ENCODE measurements at places on chromosomes 12 and 14. TPM values are rescaled to one million over a fixed set of nuclear protein-coding genes. Genes with fewer than 3 reads are reported as not detected.

Gene TMTC2
- 11.5 TPM for total RNA-seq

DNA sequence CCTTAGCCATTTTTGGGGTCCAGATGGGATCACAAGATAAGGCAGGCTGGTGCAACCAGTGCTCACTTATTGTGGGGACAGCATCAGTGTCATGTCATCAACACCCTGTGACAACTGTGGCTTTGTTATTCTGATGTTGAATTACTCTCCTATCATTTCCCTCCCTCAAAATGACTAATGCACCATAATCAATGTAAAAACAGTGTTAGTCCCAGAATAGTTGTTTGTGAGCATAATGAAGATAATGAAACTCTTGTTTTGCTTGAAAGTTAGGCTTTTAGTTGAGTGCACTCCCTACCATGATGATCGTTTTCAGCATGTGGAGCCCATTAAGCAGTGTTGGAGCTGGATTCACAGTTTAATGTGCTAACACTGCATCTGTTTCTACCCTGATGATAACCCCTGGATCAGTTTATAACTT, 151.4 kb downstream of the TMTC2 start:
- H3K27me3 ChIP-seq: no peaks in the 10 kb centered on the region
- H3K36me3 ChIP-seq: no peaks in the 10 kb centered on the region
- no peak overlapping the region for H3K4me3 ChIP-seq
- no peak for DNase-seq
- H3K4me1 ChIP-seq: peaks cover 4% of the 10 kb centered on the region

DNA sequence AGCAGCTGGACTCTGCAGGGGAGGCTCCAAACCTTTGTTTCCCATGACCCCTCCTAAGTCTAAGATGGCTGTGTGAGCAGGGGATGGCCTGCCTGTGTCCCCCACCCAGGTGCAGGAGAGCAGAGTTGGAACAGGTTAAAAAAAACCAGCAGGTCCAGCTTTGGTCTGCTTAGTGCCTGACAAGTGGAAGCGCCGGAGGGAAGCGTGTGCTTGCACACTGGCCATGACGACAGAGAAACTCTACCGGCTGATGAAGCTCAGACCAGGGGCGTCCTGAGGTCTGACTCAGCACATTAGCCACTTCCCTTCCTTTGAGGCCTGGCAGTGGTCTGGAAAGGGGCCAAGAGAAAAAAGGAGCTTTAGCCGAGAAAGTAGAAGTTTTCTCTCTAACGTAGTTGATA, 280.1 kb downstream of the VRK1 start:
- H3K4me3 ChIP-seq: no peak overlapping the region
- H3K36me3 ChIP-seq: no peaks in the 10 kb centered on the region
- no peaks in the 10 kb centered on the region for H3K27me3 ChIP-seq
- H3K4me1 ChIP-seq: peaks cover 25% of the 10 kb centered on the region

Gene NUDT4
- total RNA-seq: 41.2 TPM

DNA sequence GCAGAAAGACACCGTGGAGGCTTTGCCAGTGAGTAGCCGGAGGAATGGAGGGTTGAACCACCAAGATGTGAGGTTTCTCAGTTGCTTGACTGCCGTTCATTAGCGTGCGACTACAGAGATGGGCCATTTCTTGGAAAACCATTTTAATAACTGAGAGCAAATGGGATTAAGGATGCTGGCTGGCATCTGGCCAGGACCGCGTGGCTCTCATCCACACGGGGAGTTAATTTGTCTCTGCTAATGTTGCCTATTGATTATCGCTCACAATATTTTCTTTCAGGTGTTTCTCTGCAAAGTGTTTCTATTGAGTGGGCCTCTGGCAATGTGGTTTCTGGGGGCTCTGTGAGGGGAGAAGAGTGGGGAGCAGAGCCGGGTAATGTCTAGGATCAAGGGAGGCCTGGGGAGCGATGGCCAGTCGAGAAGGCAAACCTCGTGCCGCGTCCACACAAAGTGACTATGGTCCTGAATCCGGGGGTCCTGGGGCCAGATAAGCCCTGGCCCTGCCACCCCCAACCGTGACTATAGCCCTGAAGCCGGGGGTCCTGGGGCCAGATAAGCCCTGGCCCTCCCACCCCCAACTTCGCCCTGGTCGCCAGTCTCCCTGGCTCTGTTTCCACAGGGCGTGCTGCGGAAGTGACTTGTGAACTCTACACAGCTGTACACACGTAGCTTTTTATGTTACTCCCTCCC, 110.6 kb downstream of the PRMT8 start:
- no peak overlapping the region for H3K4me3 ChIP-seq
- DNase-seq: no peak
- no peaks in the 10 kb centered on the region for H3K27me3 ChIP-seq
- no peak overlapping the region for H3K27ac ChIP-seq

Gene GLIPR1L1
- not detected for total RNA-seq

- no peaks in the 10 kb centered on the region for H3K4me1 ChIP-seq
- no peak for DNase-seq
- no peak overlapping the region for H3K4me3 ChIP-seq
- no peaks in the 10 kb centered on the region for H3K36me3 ChIP-seq
- no peaks in the 10 kb centered on the region for H3K27me3 ChIP-seq
Observed at GRCh38 chr12:69828897-69829296, 3.9 kb downstream of the MYRFL start.

Gene SEC23A
- 81.7 TPM for total RNA-seq

Gene ZFC3H1
- 37.1 TPM for total RNA-seq

GRCh38 chr12:85310456-85311076, 30.5 kb downstream of the ALX1 start:
- no peaks in the 10 kb centered on the region for H3K27me3 ChIP-seq
- H3K4me3 ChIP-seq: no peak overlapping the region
- peak; percentile 6 for DNase-seq
- H3K4me1 ChIP-seq: no peaks in the 10 kb centered on the region
- H3K27ac ChIP-seq: no peak overlapping the region

Gene CSRP2
- 36.1 TPM for total RNA-seq

- no peak for DNase-seq
- H3K27me3 ChIP-seq: no peaks in the 10 kb centered on the region
- no peak overlapping the region for H3K27ac ChIP-seq
- no peaks in the 10 kb centered on the region for H3K4me1 ChIP-seq
Observed at GRCh38 chr14:87705439-87705896, 287.5 kb downstream of the GALC start.

DNA sequence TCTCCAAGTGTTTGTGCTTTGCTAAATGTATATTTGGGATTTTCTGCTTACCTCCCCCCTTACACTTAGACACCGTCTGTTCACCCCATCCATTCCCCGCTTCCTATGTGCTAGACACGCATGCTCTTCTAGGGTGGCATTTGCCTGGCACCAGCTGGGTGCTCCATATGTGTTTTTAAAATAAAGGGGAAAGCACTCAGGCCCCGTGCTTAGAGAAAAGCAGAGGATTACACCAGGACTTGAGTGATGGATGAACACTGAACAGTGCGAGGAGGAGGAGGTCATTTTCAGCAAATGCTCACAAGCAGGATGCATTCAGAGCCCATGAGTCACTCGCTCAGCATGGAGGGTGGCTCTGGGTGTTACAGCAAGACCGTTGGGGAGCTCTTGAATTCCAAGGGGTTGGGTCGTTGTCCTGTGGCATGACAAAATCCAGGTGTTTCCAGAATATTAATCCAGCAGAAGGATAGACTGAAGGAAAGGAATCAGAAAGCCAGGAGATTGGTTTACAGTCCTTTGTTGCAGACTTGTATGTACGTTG, 2.9 kb upstream of the BDKRB1 start:
- no peaks in the 10 kb centered on the region for H3K4me1 ChIP-seq
- no peaks in the 10 kb centered on the region for H3K36me3 ChIP-seq
- DNase-seq: no peak
- H3K4me3 ChIP-seq: no peak overlapping the region
- no peak overlapping the region for H3K27ac ChIP-seq
- peaks cover 22% of the 10 kb centered on the region for H3K27me3 ChIP-seq

- no peak overlapping the region for H3K27ac ChIP-seq
- H3K27me3 ChIP-seq: no peaks in the 10 kb centered on the region
- no peaks in the 10 kb centered on the region for H3K36me3 ChIP-seq
- no peak for DNase-seq
- H3K4me3 ChIP-seq: no peak overlapping the region
- no peaks in the 10 kb centered on the region for H3K4me1 ChIP-seq
Observed at GRCh38 chr12:64362721-64363305, 27.7 kb downstream of the C12orf56 start.

Gene FGF6
- not detected for total RNA-seq

DNA sequence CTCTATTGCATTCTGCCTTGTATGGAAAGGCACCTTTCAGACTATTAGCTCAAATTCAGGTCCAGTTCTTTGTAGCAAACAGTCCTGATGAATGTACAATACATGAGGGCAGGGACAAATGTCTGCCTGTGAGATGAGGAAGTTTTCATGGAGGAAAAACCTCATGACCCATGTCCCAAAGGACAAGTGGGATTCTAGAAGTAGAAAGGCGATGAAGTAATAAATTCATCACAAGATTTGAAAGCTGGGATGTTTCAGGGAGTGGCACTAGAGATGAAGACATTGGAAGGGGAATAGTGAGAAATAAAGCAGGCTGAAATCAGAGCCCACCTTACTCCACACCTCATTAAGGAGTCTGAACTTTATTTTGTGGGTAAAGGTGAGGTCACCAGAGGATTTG, 4.2 kb downstream of the CORO1C start:
- no peak for DNase-seq
- no peaks in the 10 kb centered on the region for H3K27me3 ChIP-seq
- no peak overlapping the region for H3K27ac ChIP-seq
- H3K4me3 ChIP-seq: no peak overlapping the region
- peaks cover 53% of the 10 kb centered on the region for H3K4me1 ChIP-seq

- H3K27ac ChIP-seq: no peak overlapping the region
- no peak for DNase-seq
- no peaks in the 10 kb centered on the region for H3K27me3 ChIP-seq
- H3K4me3 ChIP-seq: no peak overlapping the region
- H3K4me1 ChIP-seq: no peaks in the 10 kb centered on the region
Observed at GRCh38 chr12:40300490-40300889, 75.7 kb downstream of the LRRK2 start.

Gene SIX1
- 2.5 TPM for total RNA-seq

DNA sequence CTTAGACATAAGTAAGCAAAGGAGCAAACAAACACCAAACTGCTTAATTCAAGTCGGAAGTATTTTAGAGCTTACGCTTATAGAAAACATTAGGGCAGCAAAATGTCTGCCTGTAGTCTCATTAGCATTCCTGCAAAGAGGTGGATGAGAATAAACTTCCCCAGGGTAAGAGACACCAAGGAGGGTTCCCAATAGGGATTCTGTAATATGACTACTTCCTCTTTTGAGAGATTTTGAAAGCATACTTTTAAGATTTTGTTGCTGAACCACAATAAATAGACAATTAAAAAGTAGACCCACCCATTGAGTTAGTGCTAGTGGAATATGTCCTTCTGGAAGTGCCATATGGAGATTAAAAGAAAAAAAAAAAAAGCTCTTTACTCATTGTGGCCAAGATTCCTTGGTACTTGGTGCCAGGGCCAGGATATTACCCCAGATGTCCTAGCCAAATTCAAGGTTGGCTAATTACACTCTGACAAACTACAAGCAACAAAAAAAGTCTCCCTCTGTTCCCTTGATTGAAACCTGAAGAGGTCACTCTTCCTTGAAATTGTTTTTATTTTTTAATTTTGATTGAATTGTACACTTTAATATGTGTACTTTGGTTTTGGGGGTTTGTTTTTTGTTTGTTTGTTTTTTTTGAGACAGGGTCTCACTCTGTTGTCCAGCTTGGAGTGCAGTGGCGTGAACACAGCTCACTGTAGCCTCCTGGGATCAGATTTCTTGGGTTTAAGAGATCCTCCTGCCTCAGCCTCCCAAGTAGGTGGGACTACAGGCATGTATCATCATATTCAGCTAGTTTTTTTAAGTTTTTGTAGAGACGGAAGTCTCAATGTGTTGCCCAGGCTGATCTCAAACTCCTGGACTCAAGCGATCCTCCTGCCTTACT, 8.7 kb downstream of the CLIP1 start:
- no peaks in the 10 kb centered on the region for H3K27me3 ChIP-seq
- H3K4me3 ChIP-seq: no peak overlapping the region
- no peak for DNase-seq

- no peak overlapping the region for H3K27ac ChIP-seq
- no peak overlapping the region for H3K4me3 ChIP-seq
- no peaks in the 10 kb centered on the region for H3K36me3 ChIP-seq
- H3K27me3 ChIP-seq: peaks cover 5% of the 10 kb centered on the region
- no peak for DNase-seq
Observed at GRCh38 chr12:125406131-125406530, 340.9 kb downstream of the AACS start.

DNA sequence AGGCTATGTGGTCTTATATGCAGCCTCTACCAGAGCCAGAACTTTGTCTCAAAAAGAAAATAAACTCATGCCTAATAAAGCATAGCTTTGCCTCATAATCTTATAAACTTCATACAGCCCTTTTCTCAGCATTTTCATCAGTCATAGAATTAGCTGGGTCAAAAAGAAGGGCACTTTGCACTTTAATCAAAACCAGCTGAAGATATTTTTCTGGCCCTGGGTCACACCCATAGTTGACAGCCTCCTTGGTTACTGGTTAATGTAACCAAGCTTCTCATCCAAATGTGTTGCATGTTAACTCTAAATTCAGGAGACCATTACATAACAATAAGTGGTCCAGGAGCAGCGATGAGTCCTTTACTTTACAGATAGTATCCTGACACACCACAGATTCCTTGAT, 558.2 kb downstream of the FLRT2 start:
- no peaks in the 10 kb centered on the region for H3K27me3 ChIP-seq
- DNase-seq: no peak
- H3K36me3 ChIP-seq: no peaks in the 10 kb centered on the region
- no peaks in the 10 kb centered on the region for H3K4me1 ChIP-seq

DNA sequence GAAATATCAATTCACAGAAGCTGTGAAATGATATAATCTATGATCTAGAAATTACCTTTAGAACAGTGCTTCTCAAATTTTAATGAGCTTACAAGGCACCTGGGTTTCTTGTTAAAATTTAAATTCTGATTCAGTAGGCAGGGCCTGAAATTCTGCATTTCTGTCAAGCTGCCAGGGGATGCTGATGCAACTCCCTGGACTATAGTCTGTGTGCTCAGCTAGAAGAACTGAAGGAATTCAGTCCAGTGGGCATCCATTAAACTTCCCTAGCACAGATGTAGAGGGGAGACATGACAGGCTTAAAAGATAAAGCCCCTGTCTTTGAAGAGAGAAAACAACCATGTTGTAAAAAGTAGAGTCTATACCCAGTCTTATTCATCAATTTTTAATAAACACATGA, 441.8 kb downstream of the TMTC2 start:
- no peak for DNase-seq
- no peak overlapping the region for H3K4me3 ChIP-seq
- no peak overlapping the region for H3K27ac ChIP-seq
- no peaks in the 10 kb centered on the region for H3K27me3 ChIP-seq

- no peaks in the 10 kb centered on the region for H3K36me3 ChIP-seq
- no peak overlapping the region for H3K4me3 ChIP-seq
- H3K27ac ChIP-seq: no peak overlapping the region
- H3K4me1 ChIP-seq: peaks cover 6% of the 10 kb centered on the region
- H3K27me3 ChIP-seq: no peaks in the 10 kb centered on the region
Observed at GRCh38 chr14:52741865-52742264, 11.9 kb downstream of the STYX start.

DNA sequence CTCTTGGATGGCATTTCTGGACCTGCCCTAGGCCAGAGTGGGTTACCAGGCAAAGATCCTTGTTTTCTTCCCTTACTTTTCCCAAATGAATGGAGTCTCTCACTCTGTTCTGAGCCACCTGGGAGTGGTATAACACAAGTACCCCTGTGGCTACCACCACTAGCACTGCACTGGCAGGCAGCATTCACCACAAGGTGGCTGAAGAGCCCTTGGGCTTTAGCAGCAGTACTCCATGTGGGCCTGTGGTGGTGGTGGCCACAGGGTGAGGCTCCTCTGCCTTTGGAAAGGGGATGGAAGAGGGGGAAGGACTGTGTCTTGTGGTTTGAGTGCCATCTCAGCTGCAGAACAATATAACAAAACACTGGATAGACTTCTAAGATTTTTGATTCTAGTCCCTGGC, 38.1 kb upstream of the LMNTD1 start:
- H3K27ac ChIP-seq: no peak overlapping the region
- H3K27me3 ChIP-seq: no peaks in the 10 kb centered on the region
- no peak overlapping the region for H3K4me3 ChIP-seq
- H3K4me1 ChIP-seq: no peaks in the 10 kb centered on the region
- no peaks in the 10 kb centered on the region for H3K36me3 ChIP-seq
